NAMALWA (cell line): ENCODE measurements at places on chromosomes 2 and 18.

- no peak for DNase-seq
Observed at GRCh38 chr2:24509425-24509824, 18.4 kb downstream of the NCOA1 start.

- no peak for DNase-seq
Observed at GRCh38 chr2:115520727-115521126, 1078.3 kb downstream of the DPP10 start.

GRCh38 chr2:167992278-167992677 lies 255.1 kb downstream of the STK39 start:
- no peak for DNase-seq

DNA sequence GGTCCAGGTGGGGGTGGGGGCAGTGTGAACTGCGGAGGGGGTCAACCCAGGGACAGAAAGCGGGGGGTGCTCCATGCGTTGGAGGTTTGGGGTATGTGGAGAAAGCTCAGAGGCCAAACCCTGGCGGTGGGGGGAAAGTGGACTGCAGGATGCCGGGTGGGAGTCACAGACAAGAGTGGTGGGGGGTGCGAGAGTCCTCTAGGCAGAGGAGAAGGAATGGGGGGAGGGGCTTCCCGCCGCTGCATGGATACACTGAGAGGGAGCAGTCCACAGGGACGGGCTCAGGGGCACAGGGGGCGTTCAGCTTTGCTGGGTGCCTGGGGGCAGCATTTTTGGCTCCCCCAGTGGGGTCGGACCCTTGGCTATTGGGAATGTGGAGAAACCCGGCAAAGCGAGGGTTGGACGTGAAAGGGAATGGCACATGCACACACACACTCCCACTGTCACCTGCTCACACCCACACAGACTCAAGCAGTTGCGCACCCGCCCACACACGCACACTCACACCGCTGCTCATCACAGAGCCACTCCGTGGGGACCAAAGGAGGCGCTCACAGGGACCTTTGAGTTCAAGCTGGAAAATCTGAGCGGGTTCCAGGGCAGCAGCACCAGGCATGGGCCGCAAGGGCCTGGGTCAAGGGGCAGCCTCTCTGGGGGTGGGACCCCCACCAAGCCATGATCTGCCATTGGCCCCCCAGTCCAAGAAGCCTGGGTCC lies 7.7 kb downstream of the GBX2 start:
- no peak for DNase-seq

DNA sequence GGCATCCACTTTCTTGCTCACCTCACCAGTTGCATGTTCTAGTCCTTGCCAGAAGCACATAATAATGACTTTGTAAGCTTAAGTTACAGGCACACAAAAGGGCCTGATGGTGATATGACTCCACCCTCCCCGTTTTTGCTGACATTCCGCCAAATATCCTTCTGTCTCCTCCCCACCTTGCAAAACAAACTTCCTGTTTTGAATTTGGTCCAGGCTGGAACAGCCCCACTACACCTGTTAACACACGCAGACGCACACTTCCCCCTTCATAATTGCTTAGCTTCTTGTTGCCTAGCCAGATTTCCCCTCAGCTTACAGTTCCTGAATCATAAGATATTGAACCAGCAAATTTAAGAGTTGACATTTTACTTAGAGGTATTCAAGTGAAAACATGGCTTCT lies at the start of gene MGAT5:
Gene MGAT5, plus strand, starts transcription at position 269 of the 400 bp plus-strand sequence. CDS start 332 bp downstream, outside the sequence.
- DNase-seq: no peak

DNA sequence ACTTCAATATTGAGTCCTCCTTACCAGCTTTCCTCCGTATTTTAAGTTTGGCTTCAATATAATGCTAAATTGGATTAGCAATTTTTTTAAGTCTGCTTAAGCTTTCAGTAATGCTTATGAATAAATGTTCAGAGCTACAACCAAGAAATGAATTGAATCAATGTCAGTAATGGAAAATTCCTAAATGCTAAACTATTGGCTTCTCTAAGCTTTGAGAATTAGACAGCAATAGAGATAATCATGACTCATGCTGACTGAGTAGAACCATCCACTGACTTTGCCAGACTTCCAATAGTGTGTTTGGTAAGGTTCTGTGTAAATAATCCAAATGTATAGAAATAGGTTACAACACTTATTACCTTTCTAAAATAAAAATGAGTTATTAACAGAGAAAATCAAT lies 8.9 kb upstream of the PDE1A start:
- DNase-seq: no peak

DNA sequence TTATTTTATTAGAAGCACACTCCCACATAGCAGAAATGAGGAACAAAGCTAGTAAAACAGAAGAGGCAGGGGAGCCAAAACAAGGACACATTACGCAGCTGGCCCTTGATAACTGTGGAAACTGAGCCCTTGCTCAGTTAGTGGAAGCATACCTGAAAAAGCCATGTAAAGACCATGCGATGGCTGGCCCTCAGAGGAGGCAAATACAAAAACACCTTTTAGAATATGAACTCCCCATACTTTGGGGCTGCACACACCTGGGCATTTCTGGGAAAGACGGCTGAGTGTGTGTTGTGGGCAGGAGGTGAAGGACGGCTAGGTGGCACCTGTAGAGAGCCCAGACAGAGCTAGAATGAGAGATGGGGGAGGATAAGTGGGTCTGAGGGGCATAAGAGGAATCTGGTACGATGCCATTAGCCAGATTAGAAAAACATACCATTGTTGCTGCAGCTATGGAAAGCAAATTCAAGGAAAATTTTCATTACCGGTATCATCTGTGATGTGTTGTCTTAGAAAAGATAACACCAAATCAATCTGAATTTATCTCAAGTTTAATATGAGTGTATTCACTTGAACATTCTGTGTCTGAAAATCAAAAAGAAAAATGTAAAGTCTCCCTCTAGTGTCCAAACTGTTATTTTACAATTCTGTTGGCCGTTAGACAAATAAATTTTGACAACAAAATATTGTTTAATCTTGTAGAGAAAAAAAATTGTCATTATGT lies 45.2 kb upstream of the SULT1C3 start:
- peak; percentile 30 for DNase-seq

GRCh38 chr2:46861916-46862315 lies 53.7 kb downstream of the MCFD2 start:
- no peak for DNase-seq

GRCh38 chr2:54330926-54331835 lies 75.2 kb upstream of the TSPYL6 start:
- peak; percentile 51 for DNase-seq

DNA sequence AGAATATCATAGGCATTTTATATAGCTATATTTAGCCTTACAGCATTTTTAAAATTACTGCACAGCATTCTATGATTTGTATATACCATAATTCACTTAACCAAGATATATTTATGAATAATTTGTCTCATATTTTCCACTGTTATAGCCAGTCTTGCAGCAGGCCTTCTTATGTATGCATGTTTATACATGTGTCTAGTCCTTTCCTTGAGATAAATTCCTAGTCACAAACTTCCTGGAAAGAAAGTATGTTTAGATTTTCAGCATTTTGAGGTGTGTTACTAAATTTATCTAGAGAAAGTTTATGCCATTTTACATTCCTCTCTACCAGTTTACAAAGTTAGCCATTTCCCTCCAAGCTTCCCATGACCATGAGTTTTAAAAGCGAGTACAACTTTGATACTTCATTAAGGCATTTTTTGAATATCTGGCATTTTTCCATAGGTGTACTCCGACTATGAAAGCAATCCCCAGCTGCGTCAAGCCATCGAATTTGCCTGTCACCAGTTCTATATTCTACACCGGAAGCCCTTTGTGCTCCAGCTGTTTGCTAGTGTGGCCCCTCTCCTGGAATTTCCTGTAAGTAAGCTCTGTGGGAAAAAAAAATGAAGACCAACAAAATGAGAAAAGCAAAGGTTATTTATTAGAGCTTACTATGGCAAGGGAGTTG lies 59.4 kb upstream of the RPE start:
- DNase-seq: no peak

DNA sequence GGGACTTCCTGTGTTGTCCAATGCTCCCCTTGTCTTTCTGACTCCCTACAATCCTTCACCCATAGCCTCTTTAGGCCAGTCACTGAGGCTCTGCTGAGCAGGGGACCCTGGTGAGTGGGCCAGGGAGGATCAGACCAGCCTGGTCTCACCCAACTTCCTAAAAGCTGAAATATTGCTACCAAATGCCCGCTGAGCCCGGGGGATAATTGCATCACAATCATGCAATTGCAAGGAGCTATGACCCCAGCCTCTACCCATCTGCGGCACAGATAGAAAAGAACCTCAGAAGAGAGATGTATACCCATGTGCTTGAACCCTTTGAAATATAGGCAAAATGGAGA lies 3.7 kb upstream of the SP100 start:
- no peak for DNase-seq

DNA sequence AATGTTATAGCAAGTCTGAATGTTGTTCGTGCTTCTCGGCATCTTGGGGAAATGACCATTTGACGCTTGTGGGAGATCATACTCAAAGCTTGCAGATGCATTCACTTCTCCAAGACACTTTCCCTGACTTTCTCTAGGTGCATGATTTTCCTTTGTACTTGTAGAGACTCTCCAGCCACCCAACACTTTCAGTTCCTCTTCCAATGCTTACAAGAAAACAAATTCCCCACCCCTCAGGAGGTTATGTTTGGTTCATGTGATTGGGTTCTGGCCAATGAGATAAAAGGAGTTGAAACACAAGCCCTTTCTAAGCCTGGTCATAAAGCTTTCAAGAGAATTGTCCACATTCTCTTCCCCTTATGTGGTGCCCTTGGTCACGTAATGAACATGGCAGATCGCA lies 156.3 kb downstream of the EPHA4 start:
- peak; percentile 57 for DNase-seq

GRCh38 chr2:195450552-195451113 lies 206.4 kb upstream of the SLC39A10 start:
- no peak for DNase-seq

GRCh38 chr2:203861197-203861596 lies 6.4 kb upstream of the CTLA4 start:
- DNase-seq: no peak

DNA sequence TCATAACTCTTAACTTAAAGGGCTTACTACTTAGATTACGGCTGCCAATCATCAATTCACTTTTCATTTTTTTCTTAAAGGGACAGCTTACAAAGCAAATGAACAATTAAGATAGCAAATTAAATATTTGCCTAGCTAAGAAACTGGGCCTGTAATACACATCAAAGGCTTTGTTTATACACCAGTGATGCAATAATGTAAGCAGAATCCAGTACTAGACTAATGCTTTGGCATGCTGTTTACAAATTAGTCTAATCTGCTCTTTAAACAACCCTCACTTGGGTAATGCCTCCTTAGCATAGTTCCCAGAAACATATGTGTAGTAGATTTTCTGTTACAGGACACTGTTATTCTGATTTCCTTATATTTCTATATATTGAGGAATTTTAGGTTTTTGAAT lies 105.8 kb downstream of the ARHGAP28 start:
- no peak for DNase-seq

DNA sequence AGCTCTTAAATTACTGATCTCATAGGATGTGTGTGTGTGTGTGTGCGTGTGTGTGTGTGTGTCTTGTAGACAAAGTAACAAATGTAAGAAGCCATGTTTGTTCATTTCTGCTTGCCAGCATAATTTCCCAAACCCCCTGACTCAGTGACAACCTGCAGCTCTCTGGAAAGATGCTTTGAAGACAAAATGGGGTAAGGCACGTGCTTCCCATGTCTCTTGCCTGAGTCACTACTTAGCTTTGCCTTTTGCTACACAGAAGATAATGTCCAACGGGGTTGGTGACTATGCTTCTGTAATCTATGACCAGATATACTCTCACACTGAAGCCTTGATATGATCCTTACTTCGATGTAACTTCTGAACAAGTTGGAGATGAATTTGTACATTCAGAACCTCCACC lies 332.0 kb downstream of the SLC4A3 start:
- no peak for DNase-seq

GRCh38 chr2:144515099-144515695 lies 4.7 kb downstream of the ZEB2 start:
- no peak for DNase-seq

- no peak for DNase-seq
Observed at GRCh38 chr18:21450913-21451312, 149.6 kb downstream of the ESCO1 start.

GRCh38 chr18:43876286-43876685 lies 599.0 kb upstream of the SYT4 start:
- DNase-seq: no peak

DNA sequence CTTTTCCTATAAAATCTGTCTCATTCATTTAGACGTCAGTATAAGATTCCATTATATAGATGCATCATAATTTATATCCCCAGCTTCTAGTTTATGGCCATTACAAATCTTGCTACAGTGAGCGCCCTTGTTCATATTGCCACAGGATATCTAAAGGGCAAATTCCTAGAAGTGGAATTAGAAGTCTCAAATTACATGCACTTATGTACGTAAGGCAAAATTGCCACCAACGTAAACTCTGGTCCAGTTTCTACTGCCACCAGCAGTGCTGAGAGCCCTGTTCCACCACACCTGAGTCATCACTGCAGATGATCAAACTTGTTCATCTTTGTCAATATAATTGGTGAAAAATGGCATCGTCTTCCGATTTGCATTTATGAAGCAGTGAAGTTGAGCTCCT lies 90.9 kb upstream of the ID2 start:
- no peak for DNase-seq

DNA sequence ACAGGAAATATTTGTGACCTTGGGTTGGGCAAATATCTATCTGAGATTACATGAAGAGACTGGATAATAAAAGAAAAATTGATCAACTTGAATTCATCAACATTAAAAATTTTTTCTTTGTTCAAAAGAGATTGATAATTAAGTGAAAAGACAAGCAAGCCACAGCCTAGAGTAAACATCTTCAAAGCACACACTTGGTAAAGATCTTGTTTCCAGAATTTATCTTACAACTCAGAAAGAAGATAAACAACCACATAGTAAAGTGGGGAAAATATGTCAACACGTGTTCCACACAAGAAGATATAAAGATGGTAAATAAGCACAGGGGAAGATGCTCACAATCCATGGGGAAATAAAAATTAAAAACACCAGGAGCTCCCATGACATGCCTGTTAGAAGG lies 195.9 kb downstream of the SOX11 start:
- no peak for DNase-seq

GRCh38 chr2:203347375-203347774 lies 19.2 kb downstream of the ABI2 start:
- DNase-seq: no peak

GRCh38 chr2:181807526-181807925 lies 84.0 kb upstream of the ITPRID2 start:
- DNase-seq: no peak

DNA sequence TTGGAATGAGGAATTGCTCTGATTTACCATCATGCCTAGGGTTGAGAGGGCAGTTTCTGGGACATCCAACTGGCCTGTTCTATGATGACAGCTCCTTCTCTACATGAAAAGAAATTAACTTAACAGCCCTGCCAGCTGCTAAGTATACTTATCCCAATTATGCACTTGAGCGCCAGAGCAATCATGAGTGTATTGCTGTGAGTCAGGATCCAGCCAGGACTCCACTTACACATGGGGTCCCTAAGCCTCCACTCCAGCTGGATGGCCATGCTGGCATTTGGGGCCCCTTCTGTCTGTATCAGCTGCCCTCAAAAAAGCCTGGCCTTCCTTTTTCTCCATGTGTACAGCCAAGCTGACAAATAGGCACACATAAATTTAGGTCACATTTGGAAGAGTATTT lies 481.9 kb downstream of the TMX3 start:
- no peak for DNase-seq

GRCh38 chr18:76914314-76914713 lies 92.0 kb downstream of the ZNF236 start:
- DNase-seq: no peak

GRCh38 chr2:142724186-142724585 lies 153.3 kb upstream of the KYNU start:
- no peak for DNase-seq

GRCh38 chr18:48994044-48994651 lies 43.4 kb upstream of the SMAD7 start:
- DNase-seq: no peak

GRCh38 chr2:109645412-109646184 lies 31.4 kb downstream of the SOWAHC start:
- no peak for DNase-seq
